ENCODE measurements at places on chromosomes 12 and 14.

DNA sequence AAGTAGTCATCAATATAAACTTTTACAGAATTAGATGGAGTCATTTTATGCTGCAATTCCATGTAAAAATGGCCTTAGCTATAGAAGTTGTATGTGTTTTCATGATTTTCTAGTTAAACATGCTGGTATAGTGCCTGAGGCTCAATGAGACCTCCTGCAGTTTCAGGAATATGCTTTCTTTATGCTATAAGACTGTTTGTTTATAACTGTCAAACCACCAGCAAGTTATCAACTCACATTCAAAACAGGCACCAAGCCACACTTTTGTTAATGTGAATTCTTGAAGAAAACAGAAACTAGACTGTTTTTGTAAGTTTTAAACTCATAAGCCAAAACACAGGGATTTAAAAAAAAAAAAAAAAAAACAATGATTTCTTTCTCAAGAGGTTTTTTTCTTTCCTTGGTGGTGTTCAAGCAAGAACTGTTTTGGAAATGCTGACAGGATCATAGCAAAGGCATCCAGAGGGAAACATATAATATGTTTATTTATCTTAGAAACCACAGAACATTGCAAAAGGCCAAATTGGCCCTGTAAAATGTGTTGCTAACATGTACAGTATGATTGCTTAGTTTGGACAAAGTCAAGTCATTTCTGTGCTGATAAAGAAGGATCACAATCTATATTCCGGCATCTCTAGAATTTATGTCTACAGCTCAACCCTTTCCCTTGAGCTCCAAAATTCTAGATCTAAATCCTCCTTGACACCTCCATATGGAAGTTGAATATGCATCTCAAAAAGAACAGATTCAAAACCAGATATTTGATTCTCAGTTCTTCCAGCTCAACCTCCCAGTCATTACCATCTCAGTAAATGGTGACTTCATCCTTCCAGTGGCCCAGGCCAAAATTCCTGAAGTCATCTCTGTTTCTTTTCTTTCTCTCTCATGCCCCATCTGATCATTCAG, 29.0 kb upstream of the LUM start:
- no peak for DNase-seq

GRCh38 chr12:107501681-107502080, 183.9 kb upstream of the PWP1 start:
- no peak for DNase-seq

GRCh38 chr12:38759621-38760020, 145.8 kb downstream of the CPNE8 start:
- DNase-seq, result no peak

- DNase-seq, result no peak
Observed at GRCh38 chr12:67937822-67938221, 51.4 kb upstream of the IFNG-AS1 start.

GRCh38 chr14:45819107-45819506, 566.1 kb upstream of the MIS18BP1 start:
- no peak for DNase-seq

GRCh38 chr12:77724367-77724957, 106.2 kb upstream of the NAV3 start:
- DNase-seq, result no peak

DNA sequence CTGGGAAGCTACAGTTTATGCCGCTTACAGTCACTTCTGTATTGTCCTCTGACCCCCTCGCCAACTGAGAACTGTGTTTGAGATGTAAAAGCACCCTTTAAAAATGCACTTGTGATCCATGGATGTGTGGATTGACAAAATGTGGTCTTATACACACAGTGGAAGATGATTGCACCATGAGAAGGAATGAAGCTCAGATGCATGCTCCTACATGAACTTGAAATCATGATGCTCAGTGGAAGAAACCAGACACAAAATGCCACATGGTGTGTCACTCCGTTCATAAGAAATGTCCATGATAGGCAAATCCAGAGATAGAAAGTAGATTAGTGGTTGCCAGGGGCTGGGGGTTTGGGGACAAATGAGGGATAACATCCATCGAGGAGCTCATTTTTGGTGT, 58.0 kb downstream of the PITPNM2 start:
- DNase-seq, result no peak

DNA sequence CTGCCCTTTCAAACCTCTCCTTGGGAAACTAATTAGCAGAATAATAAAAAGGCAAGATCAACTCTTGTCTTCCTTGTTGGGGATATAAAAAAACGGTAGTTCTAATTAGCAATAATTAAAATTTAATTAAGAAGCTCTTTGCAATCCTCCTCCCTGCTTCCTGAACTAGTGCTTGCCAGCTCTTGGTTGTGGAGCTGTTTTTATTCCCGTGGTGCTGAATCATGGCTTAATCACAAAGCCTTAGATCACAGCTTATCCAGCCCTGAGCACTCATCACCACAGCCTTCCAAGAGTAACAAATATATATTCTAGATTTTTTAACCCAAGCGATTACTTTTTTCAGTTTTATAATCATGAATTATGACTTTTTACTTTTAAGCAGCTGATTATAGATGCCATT, 63.2 kb upstream of the INSM2 start:
- no peak for DNase-seq

- no peak for DNase-seq
Observed at GRCh38 chr14:21408147-21408546, 24.3 kb upstream of the SUPT16H start.

GRCh38 chr14:99645545-99646505, 896 bp downstream of the HHIPL1 start:
- DNase-seq, result no peak

GRCh38 chr12:116677202-116677661, 60.6 kb downstream of the SPRING1 start:
- DNase-seq, result no peak

DNA sequence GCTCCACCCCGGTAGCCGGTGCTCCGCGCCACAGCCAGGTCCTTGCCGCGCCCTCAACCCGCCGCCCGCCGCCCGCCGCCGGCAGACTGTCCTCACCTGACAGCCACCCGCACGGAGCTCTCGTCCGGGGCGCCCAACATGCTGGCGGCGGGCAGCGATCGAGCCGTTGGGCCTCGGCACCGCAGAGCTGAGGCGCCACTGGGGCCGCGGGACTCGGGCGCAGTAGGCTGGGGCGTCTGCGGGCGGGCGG, 164 bp downstream of the KIF21A start:
- DNase-seq, result no peak

Data from T follicular helper cell (primary cell).